ENCODE measurements at places on chromosomes 2 and 18.

GRCh38 chr2:241033336-241033987, 35.0 kb downstream of the SNED1 start:
- no peak for DNase-seq

DNA sequence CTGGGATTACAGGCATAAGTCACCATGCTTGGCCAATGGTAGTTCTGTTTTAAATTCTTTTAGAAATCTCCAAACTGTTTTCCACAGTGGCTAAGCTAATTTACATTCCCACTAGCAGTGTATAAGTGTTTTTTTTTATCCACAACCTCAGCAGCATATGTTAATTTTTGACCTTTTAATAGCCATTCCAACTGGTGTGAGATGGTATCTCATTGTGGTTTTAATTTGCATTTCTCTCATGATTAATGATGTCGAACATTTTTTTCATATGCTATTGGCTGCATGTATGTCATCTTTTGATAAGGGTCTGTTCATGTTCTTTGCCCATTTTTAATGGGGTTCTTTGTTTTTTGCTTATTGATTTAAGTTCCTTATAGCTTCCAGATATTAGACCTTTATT, 20.0 kb downstream of the MOCOS start:
- DNase-seq, result no peak

DNA sequence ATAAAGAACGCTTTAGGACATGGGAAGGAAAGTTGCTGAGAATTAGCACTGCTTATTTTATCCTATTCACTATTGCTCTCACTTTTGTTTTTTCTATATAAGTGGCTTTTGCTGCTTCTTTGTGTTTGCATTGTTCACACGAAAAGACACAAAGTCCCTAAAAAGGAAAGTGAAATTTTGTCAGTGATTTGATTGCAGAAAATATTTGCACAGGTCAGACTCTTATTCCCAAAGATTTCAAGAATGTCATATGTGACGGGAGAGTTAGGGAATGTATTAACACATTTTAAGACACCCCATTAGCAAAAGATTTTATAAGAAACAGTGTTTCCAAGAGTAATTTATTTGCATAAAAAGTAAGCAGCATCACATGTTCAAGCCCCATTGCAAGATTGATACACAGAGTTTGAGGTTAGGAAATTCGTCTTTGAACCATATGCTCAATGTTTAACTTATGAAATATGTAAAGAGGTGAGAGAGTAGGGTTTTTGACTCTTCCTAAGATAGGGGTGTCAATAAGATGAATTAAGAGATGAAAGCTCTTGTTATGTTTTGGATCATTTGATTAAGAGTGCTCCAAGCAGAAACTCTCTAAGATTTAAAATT, 57.0 kb downstream of the CCDC102B start:
- DNase-seq, result no peak

- DNase-seq, result no peak
These were observed 2.7 kb downstream of the PDCD1 start for GRCh38 chr2:241855888-241856422.

GRCh38 chr2:870426-870825, 80.2 kb upstream of the SNTG2 start:
- no peak for DNase-seq

DNA sequence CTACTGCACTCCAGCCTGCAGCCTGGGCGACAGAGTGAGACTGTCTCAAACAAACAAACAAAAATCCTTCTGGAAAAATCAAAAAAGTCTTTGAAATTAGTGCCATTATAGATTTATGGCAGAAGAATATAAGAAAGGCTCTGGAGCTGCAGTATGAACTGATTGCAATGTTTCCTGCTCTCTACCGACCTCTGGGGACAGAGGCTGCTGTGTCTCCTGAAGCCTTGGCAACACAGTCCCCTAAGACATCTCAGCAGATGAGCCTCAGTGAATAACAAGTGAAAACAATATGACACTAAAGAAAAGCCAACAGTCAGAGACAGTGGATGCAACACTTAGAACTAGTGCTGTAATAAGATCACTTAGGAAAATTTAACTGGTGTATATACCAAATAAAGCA, 494.9 kb upstream of the LRATD1 start:
- DNase-seq, result no peak

DNA sequence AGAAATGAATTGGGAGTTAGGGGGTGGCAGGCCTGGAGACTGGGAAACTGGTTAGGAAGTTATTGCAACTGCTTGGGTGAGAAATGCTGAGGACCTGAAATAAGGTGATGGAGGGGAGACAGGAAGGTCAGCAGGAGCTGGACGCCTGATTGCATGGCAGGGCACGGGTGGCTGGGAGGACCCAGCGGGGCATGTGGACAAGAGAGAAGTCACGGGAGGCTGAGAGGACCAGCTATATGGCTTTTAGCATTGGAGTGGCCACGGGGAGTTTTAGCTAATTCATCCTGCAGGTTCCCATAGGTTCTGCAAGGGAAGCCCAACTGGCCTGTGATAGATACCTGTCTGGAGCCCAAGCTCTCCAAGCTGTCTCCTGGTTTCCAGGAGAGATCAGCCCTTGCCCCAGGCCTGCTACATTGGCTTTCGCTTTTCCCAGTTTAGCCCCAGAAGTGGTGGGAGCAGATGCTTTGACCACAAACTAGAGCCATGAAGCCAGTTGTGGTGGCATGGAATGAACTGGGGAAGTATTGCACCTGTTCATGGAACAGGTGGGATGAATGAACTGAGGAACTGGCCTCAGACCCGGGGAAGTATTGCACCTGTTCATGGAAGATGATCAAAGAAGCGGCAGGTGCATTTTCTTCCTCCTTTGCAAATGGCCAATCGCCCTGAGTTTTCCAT, 93.6 kb upstream of the TAF1B start:
- no peak for DNase-seq

- DNase-seq, result no peak
These were observed 198.7 kb upstream of the SALL3 start for GRCh38 chr18:78780719-78781600.

- no peak for DNase-seq
These were observed 156.1 kb downstream of the COL4A4 start for GRCh38 chr2:227007940-227008339.

- no peak for DNase-seq
These were observed 628 bp downstream of the CREG2 start for GRCh38 chr2:101386599-101387150.

DNA sequence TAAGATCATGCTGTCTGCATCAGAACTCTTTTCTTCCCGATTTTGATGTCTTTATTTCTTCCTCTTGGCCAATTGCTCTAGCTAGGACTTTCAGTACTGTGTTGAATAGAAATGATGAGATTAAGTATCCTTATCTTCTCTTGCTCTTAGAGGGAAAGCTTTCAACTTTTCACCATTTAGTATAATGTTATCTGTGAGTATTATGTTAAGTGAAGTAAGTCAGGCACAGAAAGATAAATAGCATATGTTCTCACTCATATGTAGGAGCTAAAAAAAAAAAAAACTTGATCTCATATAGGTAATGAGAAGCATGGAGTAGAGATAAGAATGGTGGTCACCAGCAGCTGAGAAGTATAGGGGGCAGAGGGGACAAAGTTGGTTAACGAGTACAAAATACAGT, 1089.5 kb downstream of the TDRD15 start:
- DNase-seq, result no peak

DNA sequence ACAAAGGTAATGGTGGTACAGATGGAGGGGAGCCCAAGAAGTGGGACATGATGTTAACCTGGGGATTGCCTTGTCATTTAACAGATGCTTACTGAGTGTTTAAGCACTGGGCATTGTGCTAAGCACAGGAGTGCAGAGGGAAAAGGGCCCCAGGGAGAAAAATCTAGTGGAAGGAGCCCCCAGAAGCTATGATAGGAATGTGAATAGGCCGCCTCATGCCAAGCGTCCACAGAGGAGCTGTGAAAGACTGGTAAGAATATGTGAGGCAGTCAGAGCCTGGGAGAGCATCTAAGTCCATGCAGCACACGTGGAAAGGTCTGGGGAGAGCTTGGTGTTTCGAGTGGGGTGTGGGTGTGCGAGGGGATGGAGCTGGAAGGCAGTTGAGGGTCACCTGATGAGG, 5.5 kb downstream of the ZNF532 start:
- no peak for DNase-seq

- DNase-seq, result no peak
These were observed 1.1 kb downstream of the TFCP2L1 start for GRCh38 chr2:121283670-121284462.

DNA sequence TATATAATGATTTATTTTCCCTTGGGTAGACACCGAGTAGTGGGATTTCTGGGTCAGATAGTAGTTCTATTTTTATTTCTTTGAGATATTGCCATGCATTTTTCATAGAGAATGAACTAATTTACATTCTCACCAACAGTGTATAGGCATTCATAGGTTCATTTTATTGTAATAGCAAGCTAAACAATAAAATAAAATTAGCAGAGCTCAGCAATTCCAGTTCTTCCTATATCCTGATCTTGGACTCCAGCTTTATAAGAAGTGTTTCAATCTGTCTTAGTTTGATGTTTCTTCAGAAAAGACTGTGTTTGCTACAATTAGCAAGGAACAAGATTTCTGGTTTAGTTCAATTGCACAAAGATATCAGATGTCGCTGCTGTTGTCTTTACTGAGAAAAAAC, 1024.4 kb upstream of the LRRTM1 start:
- DNase-seq, result no peak

- DNase-seq, result no peak
These were observed 131.7 kb upstream of the TNP1 start for GRCh38 chr2:216991563-216991962.

DNA sequence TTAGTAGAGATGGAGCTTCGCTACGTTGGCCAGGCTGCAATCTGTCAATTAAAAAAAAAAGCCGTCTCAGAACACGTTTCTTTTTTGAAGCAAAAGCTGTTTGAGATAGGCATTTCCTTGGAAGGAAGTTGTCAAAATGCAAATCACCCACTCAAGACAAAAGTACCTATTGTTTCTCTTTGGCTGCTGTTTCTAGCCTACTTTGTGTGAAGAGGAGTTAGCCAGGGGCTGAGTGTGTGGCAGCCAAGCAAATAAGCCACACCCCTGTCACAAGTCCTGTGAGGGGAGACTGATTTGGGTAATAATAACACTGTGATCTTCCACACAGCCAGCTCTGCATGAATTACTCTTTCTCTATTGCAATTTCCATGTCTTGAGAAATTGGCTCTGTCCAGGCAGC, 47.4 kb upstream of the CDCA7 start:
- no peak for DNase-seq

DNA sequence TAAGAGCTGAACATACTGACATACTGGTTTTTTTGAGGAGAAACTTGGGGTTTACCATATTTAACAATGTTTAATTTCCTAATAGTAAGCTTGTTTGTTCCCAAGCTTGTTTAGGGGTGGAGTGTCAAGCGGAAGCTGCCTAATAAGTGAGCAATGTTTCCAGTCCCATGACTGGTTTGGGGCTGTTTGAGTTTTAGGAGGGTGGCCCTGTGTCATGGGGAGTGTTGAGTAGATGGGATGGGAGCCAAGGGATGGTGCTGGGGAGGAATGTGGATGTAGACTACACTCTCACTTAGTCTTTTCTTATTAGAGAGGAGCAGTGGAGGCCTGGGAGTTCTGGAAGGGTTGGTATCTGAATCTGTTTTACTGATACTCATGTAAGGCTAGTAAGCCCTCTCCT, 128.5 kb downstream of the TANC1 start:
- DNase-seq, result no peak

- no peak for DNase-seq
These were observed 77.5 kb downstream of the GFPT1 start for GRCh38 chr2:69309351-69310110.

GRCh38 chr2:226526716-226527115, 272.9 kb downstream of the IRS1 start:
- DNase-seq, result no peak

GRCh38 chr2:39800752-39801151, 21.7 kb upstream of the THUMPD2 start:
- DNase-seq, result no peak

- DNase-seq, result no peak
These were observed 157.4 kb downstream of the ANKRD30B start for GRCh38 chr18:14905350-14905749.

- DNase-seq, result no peak
These were observed 34.2 kb downstream of the PLCL1 start for GRCh38 chr2:197838579-197838978.

Measured in activated CD8-positive, alpha-beta memory T cell treated with anti-CD3 and anti-CD28 coated beads, Interleukin-2, amount 10 ng/mL, durations not matched to agents 7 days and 5 days (primary cell).